ENCODE measurements at places on chromosomes 1 and 21.

DNA sequence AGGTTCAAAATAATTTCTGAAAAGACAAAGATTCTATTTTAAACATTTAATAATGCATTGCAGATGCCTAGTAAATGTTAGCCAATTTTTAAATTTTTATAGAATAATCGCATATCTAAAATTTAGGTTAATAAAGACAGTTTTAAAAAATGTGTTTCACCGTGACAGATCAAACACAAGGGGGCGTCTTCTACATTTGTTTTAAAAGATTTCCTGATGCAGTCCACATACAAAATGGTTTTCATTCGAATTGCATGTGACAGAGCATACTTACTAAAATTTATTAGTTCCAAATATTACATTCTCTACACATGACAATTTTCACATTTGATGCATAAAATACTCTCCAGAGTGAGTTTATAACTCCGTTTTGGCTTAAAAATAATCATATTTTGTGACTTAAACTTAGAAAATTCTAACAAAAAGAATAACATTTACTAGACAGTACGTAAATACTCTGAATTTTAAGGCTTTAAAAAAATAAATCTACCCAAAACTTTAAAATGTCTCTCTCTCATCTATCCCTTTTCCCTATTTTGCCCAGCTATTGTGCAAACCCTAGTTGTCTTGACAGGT lies 75.5 kb downstream of the ADAMTS1 start:
- no peak for DNase-seq

- DNase-seq: no peak
Measured at GRCh38 chr1:156342166-156342955, 4.0 kb downstream of the TSACC start.

DNA sequence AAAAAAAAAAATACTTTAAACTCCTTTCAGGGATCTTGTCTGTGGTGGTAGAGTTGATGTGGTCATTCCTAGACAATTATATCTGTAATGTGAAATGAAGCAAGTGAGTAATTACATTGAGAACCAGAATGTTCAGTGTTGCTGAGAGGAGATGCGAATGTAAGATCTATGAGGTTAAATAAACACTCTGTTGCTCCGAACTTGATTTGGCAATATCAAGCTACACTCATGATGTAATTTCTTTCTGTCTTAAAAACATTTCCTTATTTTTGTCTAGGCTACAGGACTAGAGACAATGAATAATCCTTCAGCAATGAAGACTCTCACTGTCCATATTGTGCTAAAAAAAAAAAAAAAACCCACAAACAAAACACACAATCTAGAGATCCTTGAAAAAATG lies 63.1 kb upstream of the IGSF5 start:
- no peak for DNase-seq

- no peak for DNase-seq
Measured at GRCh38 chr1:174222166-174222949, 63.0 kb downstream of the RABGAP1L start.

DNA sequence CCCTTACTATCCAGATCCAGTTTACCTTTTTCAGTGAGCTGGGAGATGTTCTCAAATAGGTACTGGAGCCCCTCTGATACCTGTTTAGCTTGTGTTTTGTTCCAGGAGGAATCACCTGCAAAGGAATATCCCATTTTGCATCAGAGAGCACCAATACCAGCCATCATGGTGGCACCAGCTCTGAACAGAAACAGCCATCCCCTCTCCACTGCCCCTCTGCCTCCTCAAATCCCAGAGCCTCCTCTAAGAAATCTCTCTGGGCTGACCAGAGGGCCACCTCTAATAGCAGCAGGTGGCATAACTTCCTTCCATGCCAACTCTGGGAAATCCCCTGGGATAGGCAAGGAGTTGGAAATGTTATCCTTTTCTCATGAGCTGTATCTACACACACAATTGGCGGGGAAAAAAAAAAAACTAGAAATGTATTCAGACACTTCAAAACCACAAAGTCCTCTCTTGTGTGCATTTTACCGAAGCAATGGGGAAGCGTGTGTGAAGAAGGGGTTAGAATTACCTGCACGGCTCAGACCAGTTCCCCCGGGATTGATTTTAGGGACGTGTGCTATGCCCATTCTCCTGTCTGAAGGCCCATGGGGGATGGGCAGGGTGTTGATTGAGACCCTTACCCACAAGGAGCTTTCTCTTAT lies 2.4 kb downstream of the PGLYRP4 start:
- peak; percentile 64 for DNase-seq

- no peak for DNase-seq
Measured at GRCh38 chr1:1037366-1038327, 17.7 kb downstream of the AGRN start.

DNA sequence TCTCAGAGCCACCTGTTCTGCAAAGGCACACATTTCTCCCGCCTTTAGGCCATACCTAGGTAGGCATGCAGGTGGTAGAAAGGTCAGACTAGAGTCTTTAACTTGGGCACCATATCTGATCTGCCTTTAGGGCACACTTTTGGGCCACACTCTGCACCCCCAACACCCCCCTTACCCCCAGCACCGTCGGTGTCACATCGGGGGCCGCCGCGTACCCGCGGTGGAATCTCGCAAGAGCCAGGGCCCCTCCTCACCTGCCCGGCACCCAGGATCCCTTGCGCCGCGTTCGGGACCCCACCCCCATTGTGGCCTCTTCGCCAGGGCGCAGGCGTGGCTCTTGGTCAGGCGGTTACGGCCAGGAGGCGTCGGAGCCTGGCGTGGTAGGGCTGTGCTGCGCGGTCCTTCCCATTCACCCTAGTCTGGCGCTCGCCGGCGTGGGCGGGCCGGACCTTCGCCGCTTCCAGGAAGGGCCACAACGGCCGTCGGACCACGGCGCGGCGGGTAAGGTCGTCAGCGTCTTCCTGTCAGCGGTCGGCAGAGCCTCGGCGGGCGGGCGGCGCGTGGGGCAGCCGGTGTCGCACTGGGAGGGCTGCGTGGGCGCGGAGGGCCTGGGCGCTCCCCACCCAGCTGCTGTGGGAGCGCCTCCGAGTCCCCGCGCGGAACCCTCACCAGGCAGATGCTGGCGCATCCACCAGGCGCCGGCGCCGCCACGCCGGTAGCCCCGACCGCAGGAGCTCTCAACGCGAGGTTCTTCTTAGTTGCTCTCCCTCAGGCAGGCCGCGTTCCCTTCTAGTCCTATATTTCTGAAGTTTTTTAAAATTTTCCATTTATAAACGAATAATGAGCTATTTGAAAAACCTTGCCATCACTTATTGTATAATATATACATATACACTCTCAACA lies at the start of gene DNAH14:
DNAH14 (plus strand) TSS at position 341 of the 903 bp plus-strand sequence. CDS start 23,028 bp downstream, outside the sequence.
- peak; percentile 89 for DNase-seq

DNA sequence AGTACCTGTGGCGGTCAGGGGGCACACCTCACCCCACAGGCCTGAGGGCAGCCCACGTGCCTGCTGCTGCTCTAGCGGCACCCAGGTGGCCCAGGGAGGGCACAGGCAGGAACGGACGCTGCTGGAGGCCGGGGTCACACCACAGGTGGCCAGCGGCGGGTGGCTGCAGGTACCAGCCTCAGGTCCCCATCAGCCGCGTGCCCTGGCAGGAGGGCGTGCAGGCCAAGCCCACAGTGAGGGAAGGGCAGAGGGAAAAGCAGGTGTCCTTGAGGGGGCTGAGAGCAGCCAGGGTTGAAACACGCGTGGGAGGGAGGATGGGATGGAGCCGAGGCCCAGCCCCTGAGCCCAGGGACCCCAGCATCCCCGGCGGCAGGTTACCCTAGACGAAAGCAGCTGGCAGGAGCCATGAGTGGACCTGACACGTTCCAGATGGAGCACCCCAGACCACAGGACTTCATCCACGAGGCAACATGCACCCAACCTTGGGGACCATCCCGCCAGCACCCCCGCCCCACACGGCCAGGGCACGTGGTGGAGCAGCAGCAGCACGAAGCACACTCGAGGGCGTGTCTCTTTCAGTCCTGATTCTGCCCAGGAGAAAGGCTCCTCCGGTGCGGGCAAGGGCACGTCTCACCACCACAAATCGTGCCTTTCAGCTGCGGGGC lies 3.7 kb downstream of the SLC19A1 start:
- no peak for DNase-seq

DNA sequence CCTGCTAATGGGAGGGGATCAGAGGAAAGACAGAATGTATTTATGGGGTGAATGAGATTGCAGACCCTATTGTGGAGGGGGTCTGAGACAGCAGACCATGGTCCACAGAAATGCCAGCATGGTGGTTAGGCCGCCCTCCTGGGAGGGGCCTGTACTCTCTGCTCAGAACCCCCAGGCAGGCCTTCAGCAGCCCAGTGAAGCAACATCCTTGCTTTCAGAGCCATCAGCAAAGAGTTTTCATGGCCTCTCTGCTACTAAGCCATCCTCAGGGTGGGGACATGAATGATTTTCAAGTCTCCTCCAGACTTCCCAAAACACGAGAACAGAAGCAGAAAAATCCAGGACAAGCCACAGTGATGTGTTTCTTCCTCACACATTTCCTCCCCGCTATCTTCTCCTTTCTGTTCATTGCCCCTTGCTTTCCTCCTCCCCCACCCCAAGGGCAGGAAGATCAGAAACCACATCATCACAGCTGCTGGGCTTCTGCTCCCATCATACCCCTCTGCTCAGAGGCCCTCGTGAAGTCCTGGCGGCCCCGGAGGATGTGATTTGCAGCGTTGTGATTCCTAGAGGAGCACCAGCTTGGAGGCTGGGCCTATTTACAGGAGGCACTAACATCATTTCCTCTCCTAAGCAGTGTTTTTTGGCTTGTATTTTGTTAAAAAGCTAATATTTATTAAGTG lies 48.0 kb downstream of the ABCA4 start:
- no peak for DNase-seq

GRCh38 chr21:33237486-33237885 lies 7.7 kb downstream of the IFNAR2 start:
- no peak for DNase-seq

GRCh38 chr21:34609933-34610549 lies 4.9 kb downstream of the RCAN1 start:
- no peak for DNase-seq

GRCh38 chr1:25431955-25432719 lies 1.4 kb downstream of the MACO1 start:
- no peak for DNase-seq

DNA sequence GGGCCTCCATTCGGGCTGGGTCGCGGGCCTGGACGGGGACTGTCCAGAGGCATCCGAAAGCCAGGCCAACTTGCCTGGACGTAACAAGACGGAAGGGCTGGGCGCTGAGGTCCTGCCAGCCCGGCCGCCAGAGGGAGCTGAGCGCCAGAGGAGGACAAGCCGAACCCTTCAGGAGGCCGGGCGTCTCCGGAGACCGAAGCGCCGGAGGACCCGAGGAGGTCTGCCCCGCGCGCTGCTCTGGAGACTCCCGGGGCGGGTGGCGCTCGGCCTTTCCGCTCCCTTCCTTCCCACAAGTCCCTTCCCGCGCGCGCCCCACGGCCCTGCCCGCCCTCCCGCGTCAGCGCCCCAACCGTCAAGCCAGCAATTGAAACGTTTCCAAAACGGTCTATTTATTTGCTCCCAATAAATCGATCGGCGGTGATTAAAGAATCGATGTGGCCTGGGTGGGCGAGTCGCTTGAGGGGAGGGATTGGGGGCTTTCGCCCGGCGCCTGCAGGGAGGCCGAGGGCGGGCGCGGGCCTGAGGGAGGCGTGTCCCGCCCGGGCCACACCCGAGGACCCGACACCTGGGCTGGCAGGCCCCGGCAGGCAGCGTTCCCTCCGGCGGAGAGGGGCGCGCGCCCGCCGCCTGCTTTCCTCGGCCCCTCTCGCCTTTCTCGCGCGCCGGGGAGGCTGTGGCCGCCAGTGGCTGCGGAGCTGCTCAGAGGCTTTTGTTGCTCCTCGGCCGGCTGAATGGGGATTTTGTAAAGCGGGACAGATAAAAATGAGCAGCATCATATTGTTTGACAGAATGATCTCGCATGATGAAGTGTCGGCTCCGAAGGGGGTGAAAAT lies 5.2 kb upstream of the FOXD3 start:
- DNase-seq: peak; percentile 79

- DNase-seq: peak; percentile 24
Measured at GRCh38 chr1:163528710-163529348, 207.1 kb downstream of the NUF2 start.

DNA sequence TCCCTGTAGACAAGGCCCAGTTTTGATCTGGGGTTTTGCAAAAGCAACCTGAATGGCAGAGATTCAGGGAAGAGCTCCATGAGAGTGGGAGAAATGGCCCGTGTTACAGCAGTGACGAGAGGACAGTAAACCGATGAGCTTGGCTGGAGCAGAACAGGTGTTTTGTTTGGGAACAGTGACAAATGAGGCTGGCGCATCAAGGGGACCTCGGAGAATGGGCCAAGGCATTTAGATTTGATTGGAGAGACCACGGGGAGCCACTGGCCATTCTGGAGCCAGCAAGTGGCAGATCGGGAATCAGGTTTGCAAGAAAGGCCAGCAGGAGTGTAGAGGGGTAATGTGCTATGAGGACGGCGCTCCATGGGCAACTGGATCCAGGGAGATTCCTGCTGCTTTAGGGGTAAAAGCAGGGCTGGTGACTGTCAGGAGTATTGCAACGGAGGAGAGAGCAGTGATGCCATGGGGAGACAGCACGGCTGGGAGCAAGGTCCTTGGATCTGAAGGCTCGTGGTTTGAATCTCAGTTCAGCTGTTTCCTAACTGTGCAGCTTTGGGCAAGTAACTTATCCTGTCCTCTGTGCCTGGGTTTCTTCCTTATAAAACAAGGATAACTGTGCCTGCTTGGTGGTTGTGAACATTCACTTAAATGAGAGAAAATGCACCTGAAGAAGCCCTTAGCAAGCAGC lies 9.9 kb upstream of the KLHDC7A start:
- DNase-seq: no peak

GRCh38 chr1:11793819-11794218 lies 11.9 kb downstream of the MTHFR start:
- DNase-seq: no peak

DNA sequence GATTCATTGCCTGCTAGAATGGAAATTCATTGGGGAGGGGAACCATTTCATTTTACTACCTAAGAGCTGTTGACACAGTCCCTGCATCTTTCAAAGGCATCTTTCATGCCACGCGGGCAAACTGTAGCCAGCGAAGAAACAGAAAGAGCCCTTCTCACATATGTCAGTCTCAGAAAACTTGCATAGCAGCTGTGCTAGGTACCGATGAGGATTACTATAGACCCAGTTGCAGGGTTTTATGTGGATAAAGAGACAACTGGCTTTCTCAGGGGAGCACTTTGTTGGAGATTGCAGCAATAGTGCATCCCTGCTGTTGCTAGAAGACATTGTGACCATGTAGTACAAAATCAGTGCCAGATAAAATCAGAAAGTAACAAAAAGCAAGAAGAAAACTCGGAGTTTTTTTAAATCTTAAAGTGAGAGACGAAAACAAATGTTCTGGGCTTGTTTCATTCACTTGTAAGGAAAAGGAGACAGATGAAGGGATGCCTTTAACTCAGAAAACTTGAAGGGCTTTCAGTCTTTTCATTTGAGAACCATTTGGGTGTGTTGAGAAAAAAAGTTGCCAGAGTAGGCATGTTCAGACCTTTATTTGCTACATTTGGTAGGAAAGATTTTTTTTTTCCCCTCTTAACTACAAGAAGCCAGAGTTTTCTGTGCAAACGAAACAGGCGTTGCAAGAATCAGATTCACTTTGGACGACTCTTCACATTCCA lies 804.1 kb downstream of the USP25 start:
- DNase-seq: no peak

- no peak for DNase-seq
Measured at GRCh38 chr1:9231648-9232332, 2.8 kb upstream of the H6PD start.
